ENCODE measurements at places on chromosomes 5 and 9.

GRCh38 chr5:180003127-180003526, 68.4 kb downstream of the RNF130 start:
- no peak for DNase-seq

DNA sequence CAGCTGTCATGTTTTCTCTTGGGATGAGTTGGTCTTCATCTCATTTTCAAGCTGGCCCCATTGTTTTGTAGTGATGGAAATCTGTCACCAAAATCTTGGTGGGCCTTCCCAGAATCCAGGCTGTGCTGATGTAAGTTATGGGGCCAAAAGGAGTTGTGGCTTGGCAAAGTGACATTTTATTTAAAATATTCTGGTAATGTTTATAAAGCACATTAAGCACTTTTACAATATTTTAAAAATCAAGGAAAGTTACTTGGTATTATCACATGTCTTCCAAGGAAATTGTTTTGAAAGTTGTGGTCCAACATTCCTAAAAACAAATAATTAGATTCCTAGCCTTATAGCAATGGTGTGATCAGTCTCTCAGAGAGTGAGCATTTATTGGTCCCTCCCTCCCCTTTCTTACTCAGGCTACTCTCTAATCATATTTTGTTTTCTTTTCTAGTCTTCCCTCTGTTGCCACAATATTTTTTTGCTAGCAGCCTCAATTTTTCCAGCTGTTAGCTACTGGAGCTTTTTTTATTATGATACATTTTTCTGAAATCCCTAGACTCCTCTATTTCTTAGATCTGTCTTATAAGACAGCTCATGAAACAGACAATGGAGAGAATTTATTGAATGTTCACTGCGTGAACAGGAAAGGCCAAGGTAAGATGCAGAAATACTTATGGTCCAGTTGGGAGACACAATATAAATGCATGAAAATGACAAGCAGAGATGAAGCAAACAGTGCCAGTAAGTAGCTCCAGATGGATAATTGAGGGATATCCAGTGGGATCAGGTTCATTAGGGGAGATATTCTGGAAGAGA, 408.1 kb upstream of the ZNF608 start:
- DNase-seq, result no peak

GRCh38 chr5:14900693-14901461, 29.3 kb upstream of the ANKH start:
- no peak for DNase-seq

DNA sequence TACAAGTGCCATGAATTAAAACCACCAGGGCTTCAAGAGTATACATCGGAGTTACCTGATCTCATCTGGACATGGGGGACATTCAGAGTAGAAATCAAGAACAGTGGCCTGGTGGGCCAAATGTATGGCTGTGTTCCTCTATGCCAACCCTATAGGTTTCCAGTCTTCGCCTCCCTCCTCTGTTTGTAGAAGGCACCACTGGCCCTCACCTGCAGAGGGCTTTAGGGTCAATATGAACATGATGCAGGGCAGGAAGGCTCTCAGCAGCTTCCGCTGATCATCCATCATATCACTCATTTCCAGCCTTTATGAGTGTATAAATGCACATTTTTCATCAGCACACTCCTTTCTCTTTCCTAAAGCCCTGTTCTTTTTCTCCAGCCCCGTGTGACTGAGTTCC, 555.5 kb upstream of the BRINP1 start:
- no peak for DNase-seq

- DNase-seq, result no peak
Measured at GRCh38 chr5:145104106-145104505, 731.0 kb downstream of the PRELID2 start.

- no peak for DNase-seq
Measured at GRCh38 chr9:13149454-13149853, 130.0 kb downstream of the MPDZ start.

DNA sequence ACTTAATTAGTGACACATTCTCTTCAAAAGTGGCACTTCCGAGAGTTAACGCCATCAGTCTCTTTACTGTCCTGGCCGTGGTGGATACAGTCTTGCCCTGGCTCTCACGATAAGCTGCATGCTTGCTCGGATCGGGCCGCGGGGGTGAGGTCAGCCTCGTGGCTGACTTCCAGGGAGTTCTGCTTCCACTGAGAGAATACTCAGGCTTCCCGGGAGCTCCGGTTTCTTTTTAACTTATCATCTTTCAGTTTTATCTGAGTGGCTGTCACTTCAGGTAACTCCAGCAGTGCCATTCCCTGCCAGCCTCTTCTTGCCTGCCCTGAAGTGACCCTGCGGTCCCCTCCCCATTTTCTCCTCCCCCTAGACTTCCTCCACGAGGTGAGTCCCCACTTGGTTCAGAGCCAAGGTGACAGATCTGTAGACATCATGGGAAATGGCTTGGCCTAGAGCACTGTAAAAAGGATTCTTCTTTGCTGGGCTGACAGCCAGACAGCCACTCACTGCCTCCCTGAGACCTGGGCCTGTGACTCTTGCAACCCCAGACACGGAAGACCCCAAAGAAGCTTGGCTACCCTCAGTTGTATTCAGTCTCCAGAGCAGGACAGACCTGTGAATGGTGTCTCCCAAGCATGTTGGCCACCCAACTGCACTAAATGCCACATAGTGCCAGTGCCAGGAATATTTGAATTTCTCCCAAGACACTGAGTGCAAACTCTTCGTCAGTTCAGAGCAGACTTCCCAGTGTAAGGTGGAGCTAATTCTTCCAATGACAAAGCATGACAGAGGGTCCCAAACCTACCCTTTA, 95.1 kb downstream of the DAPK1 start:
- DNase-seq, result no peak

DNA sequence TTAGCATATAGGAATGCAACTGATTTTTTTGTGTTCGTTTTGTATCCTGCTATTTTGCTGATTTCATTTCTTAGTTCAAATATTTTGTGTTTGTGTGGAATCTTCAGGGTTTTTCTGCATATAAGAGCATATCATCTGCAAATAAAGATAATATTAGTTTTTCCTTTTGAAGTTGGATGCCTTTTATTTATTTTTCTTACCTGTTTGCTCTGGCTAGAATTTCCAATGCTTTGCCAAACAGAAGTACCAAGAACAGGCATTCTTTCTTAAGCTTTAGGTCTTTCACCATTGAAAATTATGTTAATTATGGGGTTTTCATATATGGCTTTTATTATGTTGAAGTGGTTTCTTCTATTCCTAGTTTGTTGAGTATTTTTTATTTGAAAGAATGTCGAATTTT, 505.1 kb upstream of the DMAC1 start:
- no peak for DNase-seq

DNA sequence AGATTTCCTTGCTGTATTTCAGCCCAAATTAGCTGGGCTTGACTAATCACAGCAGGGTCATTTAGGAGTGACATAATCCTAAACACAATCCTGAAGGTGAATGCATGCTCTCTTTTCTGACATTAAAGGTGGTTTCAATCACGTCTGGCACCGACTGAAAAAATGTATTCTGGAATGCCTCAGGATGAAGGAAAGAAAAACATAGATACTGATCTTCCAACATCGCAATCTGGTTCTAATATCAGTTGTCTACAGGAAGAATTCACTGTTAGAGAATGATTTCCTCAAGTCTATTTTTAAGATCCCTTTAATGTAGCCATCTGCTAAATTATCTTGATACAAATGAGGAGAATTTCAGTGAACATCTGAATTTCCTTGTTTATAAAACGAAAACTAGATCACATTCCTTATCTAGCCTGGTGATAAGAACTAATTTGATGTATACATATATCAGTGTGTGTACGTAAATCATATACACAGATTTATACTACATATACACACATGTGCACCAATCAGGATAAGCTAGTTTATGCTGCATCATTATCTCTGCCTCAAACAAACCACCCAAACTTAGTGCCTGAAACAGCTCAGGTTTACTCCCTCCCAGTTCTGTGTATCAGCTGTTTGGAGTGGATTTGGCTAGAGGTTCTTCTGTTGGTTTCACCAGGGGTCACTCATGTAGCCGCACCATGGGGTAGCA, 31.3 kb upstream of the TAS2R1 start:
- no peak for DNase-seq

DNA sequence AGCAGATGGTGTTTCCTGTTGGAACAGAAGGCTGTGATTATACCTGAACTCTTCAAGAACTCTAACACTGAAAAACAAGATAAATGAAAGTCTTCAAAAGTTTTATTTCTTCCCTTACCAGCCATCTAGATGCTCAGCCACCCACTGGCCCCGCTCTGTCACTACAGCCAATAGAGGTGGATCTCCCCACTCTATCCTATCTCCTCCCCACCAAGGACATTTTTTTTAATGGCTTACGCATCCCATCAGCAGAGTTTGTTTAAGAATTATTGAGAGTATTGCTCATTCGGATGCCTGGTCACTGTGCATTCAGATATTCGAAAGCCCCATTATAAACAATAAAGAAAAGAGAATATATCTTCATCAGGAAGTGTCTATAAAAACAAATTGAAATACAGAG, 159.4 kb downstream of the RASEF start:
- DNase-seq, result no peak

DNA sequence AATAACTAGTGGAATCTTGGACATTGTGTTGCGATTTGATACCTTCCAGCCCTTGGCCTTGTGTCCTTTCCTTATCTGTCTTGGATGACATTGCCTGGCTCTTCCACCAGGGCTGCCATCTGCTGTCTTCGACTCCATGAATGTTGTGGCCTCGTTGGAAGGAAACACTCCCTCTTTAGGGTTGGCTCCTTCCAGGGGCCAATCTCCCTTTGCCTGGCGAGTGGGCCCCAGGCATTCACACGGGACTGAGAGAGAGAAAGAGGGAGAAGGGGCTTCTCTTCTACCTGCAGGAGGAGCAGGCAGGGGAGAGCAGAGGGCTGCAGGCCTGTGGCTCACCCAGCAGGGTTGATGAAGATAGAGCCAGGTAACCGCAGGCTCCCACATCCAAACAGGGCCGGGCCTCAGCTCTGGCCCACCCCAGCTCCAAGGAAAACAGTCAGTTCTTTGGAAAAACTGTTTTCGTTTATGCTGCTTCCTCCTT, 31.3 kb downstream of the FGF1 start:
- DNase-seq, result no peak

GRCh38 chr9:137353223-137354152, 51.4 kb upstream of the NRARP start:
- no peak for DNase-seq

- no peak for DNase-seq
Measured at GRCh38 chr9:136550439-136551289, 4.8 kb upstream of the NOTCH1 start.

- DNase-seq, result no peak
Measured at GRCh38 chr5:116380621-116381020, 194.0 kb downstream of the SEMA6A start.

- DNase-seq, result no peak
Measured at GRCh38 chr5:56264417-56265025, 31.4 kb upstream of the ANKRD55 start.

- DNase-seq, result no peak
Measured at GRCh38 chr5:10735569-10736276, 25.3 kb downstream of the DAP start.

- DNase-seq, result no peak
Measured at GRCh38 chr5:113678924-113679575, 165.6 kb downstream of the YTHDC2 start.

GRCh38 chr5:56406221-56406620, 173.1 kb upstream of the ANKRD55 start:
- no peak for DNase-seq

GRCh38 chr5:79329453-79329852, 93.5 kb downstream of the JMY start:
- DNase-seq, result no peak

- DNase-seq, result no peak
Measured at GRCh38 chr9:120875643-120875953, 1.4 kb downstream of the PHF19 start.

GRCh38 chr9:127950513-127951289, 13.0 kb upstream of the DPM2 start:
- DNase-seq, result no peak

- DNase-seq, result peak; percentile 60
Measured at GRCh38 chr9:89497257-89497963, 503 bp downstream of the SEMA4D start.

GRCh38 chr5:95644351-95645042, 2.1 kb upstream of the RFESD start:
- peak; percentile 58 for DNase-seq

- DNase-seq, result no peak
Measured at GRCh38 chr5:14218011-14218410, 74.9 kb downstream of the TRIO start.

DNA sequence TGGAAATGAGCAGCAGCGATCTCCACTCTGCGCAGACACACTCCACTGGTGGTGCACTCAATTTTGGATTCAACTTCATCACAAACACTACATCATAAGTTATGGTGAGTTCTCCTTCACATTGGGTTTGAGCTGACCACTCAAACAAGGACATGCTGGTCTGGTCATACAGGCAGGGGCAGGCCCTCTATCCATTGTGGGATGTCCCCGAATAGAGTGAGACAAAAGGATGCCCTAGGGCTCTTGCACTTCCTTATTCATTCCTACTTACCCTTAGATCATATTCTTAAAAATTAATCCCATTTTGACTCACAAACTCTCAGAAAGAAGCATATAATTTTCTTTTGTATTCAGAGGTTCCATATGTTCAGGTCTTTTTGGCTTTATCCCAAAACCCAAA, 16.3 kb upstream of the PJA2 start:
- DNase-seq, result no peak

DNA sequence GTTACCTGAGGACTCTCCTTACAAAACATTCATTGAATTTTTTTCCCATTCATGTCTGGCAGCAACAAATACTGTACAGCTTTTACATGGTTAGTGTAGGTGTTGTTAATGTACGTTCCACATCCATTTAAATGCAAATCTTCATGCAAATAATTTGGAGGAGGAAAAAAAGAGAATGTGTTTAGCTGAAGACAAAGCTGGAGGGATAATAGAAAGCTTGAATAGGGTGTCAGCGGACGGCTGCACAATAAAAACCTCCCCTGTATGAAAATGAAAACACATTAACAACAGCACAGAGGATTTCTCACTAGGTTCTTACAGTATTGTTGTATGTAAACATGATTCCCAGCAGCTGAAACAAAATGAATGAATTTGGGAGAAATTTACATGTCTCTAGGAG, 231.5 kb downstream of the ZNF608 start:
- no peak for DNase-seq

GRCh38 chr5:131877873-131878272, 67.6 kb downstream of the MEIKIN start:
- DNase-seq, result no peak

DNA sequence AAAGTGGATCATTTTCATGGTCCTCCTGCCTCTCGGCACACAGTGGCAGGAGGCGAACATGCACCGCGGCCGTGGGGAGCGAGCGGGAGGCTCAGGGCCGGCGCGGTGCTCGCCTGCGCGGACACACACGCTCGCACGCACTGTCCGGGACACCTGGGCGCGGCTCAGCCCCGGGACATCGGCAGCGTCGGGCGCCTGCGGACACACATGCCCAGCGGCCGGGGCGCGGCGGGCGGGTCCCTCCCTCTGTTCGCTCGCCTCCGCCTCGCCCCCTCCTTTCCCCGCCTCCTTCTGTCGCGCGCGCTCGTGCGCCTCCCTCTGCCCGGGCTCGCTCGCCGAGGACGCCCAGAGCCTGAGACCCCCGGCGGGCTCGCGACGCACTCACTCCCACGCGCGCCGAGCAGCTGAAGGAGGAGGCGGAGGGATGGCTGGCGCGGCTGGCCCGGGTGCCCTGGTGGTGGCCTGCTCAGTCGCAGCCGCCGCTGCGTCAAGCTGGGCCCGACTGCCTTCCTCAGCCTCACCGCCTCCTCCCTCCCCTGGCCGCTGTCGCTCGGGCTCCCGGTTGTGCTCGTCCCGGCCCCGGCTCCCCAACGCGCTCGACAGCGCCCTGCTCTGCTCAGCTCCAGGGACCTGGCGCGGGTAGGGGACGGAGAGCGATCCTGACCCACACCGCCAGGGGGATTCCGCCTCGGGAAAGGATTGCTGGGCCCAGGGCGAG, at the start of gene FRMD3:
Gene FRMD3, minus strand, starts transcription at position 230 of the 718 bp plus-strand sequence. Its CDS starts 170 bp downstream, at position 60.
- DNase-seq, result no peak
